Frontal cortex (tissue), 4 donors: ENCODE measurements at places on chromosomes 7 and 10. TPM values are rescaled to one million over a fixed set of nuclear protein-coding genes. Genes with fewer than 3 reads are reported as not detected.
A peak's percentile ranks its signal among the peaks of the same experiment; 100 is the strongest.

The HOGA1 gene
- 0.41 TPM for total RNA-seq

The MYH16 gene
- not detected for total RNA-seq

The MLXIPL gene
- total RNA-seq: not detected

The CYP2W1 gene
- total RNA-seq: not detected

The CCDC146 gene
- total RNA-seq: 15.9 TPM

The ADAMTS14 gene
- total RNA-seq: 0.41 TPM

The PTPRZ1 gene
- total RNA-seq: 138 TPM

The CHST15 gene
- 48.9 TPM for total RNA-seq

The PGAM2 gene
- total RNA-seq: 4.5 TPM

The SLC16A12 gene
- 1.2 TPM for total RNA-seq

The NOLC1 gene
- 40.8 TPM for total RNA-seq

The NSUN6 gene
- total RNA-seq: 34.2 TPM

The CTAGE6 gene
- under 0.01 TPM for total RNA-seq

GRCh38 chr7:28986765-28987110 is 28.6 kb upstream of the TRIL start:
- DNase-seq: no peak

GRCh38 chr7:115116773-115117715 is 195.2 kb downstream of the MDFIC start:
- DNase-seq: no peak

DNA sequence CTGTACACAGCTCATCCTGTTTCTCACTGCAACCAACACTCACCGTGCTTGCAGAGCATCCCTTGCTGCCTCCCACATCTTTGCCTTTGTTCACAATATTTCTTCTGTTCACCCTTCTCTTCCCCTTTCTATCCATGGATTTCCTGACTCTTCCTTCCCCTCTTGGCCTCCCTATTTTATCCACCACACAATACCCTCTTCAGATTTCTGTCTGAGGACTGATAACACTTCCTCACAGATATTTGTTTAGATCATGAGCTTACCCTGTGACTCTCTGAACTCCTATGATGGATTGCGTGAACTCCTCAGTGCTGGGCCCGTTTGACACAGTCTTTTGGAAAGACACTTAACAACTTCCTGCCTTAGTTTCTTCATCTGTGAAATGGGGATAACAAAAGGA is 62.8 kb upstream of the GPR158 start:
- no peak for DNase-seq

DNA sequence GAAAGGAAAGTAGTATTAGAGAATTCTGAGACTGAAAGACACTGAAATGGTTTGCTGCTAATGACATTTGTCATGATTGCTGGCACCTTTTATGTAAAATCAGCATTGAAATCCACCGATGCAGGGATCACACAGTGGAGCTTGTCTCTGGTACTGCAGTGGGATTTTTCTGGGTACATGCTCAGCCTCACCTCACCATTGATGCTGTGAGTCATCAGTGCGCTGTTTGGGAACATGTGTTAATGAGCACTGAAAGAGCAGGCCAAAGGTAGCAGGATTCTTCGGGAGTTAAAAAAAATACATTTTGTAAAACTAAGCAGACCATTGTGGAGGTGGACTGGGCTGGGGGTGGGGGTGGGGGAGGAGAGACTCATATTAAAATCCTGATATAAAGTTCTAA is 174.9 kb downstream of the CREB5 start:
- DNase-seq: no peak

DNA sequence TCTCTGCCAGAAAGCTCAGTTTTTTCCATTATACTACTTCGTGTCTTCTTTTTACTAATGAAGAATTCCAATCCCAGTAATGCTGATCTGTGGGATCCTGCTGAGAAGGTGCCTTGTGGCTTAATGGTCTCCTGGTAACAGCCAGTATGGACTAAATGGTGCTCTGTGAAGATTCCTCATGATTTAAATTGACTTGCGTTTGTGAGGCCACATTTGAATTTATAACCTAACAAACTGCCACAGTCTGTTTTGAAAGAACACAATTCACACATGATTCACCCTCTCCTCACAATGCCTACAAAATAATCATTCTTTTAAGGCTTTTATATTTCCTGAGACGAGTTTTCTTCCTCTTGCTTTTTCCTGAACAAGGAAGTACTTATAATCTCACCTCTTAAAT is 140.0 kb downstream of the MBL2 start:
- DNase-seq: no peak

GRCh38 chr10:23364378-23364777 is 19.8 kb upstream of the C10orf67 start:
- DNase-seq: no peak

DNA sequence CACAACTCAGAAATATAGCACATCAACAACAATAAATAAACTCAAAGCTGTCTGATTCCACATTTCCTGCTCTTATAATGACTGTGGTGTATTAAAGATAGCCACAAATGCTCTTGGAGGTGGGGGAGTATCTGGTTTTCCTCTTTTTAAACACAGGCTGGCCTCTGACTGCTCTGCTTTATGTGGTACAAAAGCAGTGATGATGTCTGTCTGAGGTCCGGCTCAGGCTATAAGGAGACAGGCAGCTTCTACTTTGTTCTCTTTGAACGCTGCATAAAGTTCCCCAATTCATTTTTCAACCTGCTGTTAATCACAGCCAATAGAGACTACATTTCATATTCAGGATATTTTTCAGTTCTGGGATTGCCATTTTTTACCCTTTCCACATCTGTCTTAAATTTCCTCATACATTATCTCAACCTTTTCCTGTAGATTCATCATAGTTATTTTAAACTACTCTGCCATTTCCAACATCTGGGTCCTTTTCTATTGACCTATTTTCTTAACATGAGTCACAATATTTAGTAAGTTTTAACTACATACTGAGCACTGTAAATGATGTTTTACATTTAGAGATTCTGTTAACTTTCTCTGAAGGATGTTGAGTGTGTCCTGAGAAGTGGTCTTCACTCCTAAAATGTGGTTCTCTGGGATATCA is 64.9 kb downstream of the CRPPA start:
- no peak for DNase-seq

DNA sequence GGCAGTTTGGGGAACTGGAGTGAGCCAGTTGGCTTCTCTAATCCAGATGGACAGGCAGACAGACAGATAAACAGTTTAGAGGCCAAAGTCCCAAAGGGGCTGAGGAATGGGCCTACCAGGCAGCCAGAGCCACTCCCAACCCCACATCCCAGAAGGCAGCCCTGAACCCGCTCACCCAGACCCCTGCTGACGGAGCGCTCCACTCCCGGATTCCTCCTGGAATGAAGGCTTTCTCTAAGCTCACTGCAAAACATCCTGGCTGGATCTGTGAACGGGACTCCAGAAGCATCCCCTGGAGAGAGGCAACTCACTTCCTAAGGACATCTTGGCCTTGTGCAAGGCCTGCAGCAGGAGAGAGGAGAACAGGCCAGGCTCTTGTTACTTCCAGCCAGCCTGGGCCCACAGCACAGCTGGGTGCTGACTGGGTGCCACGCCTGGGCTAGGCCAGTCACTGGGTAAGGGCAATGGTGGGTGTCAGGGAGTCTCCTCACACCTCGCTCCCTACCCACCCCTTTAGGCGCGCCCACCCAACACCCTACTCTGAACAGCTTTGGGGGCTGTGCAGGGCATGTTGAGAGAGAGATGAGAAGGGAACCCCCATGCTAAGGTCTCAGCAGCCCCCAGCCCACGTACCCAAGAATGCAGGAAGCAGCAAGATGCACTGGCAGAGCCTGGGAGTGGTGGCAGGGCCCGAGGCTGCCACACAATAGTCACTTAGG is 168.6 kb upstream of the ZMIZ1 start:
- DNase-seq: no peak

DNA sequence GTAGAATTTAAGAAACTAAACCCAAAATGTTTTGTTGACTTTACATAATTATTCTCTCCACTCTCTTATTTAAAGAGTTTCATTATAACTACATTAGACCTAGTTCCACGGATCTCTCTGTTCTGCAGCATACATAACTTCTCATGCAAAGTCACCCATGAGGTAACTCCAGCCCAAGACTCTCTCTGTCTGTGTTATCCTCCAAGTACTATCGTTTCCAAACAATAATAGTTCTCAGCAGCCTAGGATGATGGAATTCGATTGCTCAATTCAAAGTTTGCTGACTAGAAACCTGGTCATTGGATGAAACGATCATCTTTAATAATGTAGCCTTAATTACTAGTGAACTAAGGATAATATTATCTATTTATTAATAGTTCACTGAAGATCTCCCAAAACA is 203.1 kb upstream of the PTN start:
- no peak for DNase-seq

DNA sequence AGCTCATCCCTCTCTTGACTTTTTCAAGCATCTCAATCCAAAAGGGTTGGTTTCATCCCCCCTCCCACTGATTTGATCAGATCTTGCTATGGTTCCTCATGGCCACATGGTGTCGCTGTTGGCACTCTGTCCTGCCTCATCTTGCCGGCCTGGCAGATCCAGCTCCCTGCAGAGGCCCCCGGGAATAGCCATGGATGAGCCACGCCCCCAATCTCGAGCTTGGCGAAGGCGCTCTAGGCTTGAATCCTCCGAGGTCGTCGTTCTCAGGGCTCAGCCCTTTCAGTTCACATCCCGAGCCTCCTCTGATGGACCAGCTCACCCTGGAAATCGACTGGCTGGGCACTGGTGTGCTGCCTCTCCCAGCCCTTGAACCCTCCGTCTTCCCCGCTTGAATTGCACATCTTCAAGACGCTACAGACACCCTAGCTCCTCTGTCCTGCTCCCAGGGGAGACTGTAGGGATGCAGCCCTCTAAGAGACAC is 628.7 kb downstream of the TYW1 start:
- peak; percentile 6 for DNase-seq

GRCh38 chr10:118968060-118968459 is 61.5 kb upstream of the NANOS1 start:
- DNase-seq: no peak

DNA sequence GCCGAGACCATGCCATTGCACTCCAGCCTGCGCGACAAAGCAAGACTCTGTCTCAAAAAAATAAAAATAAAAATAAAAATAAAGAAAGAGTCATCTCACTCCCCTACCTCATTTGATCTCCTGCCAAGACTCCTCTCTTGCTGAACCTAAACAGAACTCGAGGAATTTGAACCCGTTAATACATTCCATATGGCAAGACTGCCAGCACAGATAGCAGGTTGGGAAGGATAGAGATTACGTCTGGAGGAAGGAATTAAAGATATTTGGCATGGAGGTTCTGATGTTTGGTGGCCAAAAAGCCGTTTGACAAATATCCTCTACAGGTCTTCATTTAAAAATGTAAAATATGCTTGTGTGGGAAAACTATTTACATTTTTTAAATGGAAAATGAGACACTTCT is 549.6 kb downstream of the HTR7 start:
- DNase-seq: no peak

DNA sequence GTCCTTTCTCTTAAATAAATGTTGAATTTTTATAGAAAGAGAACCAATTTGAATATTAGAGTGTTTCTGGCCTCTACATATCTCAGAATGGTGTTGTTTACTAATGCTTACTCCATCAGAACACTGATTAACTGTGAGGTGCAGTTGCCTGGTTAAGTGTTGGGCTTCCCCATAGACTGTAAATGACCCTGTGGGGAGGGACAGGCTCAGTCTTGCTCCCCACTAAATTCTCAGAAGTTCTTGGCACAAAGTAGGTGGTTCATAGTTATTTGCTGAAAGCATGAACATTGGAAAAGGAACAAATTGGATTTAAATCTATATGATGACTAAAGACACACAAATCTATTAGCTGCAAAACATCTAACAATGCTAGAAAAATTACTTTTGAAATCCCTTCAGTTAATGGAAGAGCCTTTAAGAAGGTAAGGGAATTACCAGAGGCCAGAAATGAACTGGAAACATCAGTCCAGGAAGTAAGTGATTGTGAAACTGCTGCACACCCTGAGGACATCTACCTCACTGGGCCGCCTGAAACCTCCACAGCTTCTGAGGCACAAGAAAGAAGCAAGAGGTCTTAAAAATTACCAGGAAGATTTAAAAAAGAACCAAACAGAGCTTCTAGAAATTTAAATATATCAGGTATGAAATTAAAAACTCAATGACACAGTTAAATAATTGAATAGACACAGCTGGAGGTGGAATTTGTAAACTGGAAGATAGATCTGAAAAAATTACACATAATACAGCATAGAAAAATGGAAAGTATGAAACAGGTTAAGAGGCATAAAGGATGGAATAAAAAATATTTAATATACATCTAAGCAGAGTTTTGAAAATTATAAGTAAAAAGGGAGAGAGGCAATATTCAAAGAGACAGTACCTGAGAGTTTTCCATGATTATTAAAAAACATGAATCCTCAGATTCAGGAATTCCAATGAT is 17.8 kb upstream of the COMTD1 start:
- no peak for DNase-seq

GRCh38 chr10:77387247-77387646 is 250.4 kb downstream of the KCNMA1 start:
- no peak for DNase-seq

GRCh38 chr10:95694665-95695064 is 938 bp upstream of the TCTN3 start:
- no peak for DNase-seq

DNA sequence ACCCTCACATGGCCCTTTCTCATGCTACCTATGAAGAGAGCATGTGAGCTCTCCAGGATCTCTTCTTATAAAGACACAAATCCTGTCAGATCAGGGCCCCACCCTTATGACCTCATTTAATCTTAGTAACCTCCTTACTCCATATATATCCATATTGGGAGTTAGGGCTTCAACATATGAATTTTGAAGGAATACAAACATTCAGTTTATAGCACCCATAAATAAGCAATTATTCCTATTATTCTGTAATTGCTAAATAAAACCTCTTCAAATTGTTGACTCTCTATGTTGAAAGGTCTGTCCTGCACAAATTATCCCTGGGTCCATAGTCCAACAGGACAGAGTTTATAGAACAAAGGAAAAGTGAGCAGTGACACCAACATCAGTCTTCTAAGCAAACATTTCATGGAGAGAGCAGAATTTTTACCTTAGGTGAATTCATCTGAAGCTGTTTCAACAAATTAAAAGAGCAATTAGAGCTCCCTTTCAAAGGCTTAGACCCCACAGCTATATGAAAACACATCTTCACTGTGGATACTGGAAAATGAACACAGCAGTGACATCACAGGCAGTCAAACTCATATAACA is 12.2 kb downstream of the DOCK4 start:
- DNase-seq: no peak

DNA sequence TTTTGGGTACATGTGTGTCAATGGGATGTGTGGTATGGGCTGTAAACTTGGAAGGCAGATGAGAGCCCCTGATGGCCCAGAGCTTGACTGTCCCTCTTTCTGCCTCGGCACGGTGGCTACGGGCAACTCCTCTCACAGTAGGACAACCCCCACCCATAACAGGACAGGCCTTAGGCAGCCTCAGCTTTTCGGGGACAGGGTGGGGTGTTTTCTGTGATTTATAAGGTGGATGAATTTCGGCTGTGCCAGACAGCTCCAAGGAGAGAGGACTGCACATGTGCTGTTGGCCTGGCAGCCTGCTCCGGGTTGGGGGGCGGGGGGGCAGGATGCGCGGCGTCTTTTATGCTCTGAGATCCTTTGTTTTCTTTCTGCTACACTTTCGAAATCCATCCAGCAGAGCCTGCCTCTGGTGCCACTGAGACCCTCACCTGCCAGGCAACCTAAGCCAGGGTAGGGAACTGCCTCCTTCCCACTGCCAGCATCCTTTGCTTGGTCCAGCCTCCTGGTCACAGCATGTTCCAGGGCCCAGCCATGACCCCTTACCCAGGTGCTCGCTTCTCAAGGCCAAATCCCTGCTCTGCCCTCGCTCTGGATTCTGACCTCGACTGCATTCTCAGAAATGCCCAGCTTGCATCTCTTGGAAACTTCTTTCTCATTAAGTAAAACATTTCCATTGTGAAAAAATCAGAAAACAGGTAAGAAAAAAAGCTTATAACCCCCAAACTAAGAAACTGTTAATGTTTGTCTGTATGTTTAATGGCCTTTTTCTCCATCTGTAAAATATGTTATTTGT is 15.4 kb upstream of the BTBD16 start:
- DNase-seq: no peak
